ENCODE measurements at places on chromosomes 1 and 21.

DNA sequence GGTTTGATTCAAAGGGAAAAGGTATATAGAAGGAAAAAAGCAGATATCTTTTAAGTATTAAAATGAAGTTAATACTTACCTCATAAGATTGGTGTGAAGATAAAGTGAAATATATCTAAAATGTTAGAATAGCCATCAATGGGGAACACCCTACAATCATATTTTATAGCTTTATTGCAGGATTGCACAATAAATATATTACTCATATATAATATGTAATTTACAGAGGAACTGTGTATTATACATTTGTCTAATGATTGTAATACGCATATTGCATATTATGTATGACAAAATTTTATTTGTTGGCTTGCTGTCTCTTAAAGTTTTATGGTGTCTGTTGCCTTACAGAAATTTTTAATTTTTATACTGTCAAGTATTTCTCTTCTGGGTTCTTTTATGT, 47.8 kb downstream of the UCHL5 start:
- DNase-seq, result no peak

DNA sequence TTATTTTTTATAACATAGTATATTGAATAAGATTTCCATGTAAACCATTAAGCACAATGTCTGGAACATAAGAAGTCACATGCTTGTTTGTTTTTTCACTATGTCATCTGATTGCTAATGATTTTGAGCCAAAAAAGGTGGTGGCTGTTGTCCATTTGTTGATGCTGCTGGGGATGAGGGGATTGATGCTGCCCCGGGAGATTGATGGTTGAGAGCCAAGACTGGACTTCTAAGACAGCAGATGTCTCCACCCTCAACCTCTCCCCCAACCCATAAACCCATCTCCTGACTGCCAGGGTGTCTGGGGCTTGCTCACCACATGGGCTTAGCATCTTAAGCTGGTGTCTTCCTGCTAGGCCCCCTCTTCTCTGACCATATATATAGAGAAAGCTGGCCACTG, 35.8 kb upstream of the CD34 start:
- no peak for DNase-seq

GRCh38 chr1:178946416-178946815, 75.5 kb upstream of the ANGPTL1 start:
- DNase-seq, result no peak

DNA sequence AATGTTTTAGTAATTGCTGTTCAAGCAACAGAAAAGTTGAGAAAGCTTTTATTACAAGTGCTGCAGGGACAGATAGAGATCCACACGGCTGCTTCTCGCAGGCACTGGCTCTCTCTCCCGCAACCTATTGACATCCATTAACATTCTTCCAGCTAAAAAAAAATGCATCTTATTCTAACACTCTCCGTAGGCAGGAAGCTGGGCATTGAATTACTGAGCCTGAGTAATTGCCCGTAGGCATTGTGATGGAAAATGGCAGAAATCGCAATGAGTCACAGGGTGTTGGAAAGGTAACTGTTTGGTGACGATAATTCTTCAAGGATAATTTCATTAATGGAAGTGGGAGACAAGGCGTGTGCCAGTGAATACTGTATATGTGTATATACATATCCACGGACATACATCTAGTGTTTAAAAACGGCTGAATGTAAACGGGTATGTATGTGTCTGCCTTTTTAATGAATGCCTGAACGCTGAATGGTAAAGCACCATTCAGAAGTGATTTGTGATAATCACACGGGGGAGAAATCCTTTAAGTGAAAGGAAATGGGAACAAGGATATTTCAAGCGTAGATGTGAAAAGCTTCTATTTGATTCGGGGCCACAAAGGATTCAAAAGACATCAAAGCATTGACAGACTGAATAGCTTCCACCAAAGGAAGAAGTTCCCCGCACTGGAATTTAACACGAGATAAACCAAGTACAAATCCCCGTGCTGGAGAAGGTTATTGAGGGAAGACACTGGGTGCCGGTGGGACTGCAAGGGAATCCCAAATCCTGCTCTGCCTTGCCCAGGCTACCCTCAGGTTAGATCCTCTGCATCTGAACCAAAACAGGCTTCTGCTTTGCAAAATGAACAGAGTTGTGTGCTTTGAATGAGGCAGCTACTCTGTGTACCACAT, 567.2 kb downstream of the NPHP4 start:
- peak; percentile 40 for DNase-seq

DNA sequence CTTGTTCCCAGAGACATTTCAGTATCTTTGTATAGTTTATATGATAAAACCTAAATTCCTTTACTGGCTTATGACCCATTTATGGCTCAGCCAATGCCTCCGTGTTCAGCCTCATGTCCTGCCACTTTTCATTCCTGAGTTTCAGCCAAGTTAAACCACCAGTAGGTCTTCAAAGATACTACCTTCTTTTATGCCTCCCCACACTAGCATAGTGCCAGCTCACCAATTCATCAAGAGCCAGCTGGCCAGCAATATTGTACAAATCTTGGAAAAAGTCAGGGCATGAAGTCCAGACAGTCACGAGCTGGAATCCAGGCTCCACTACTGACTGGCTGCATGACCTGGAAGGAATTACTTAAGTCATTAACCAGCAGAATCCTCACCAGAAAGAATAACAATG, 446.0 kb downstream of the GPATCH2 start:
- no peak for DNase-seq

DNA sequence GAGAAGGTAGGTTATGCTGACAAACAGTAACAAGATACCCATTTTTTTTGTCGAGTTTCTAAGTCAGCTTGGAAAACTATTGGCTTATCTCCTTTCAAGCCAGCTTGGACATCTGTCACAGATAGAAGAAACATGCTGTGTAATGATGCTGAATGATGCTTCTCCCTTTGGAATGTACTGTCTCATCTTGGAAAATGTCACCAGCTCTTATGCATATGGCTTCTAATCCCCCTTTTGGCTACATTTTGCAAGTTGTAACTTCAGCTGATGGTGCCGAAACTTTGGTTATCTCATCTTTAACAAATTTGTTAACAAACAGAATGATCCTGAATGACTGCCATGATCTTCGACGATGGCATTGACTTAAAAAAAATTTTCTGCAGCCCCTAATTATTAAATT, 68.8 kb upstream of the ST6GALNAC3 start:
- no peak for DNase-seq

DNA sequence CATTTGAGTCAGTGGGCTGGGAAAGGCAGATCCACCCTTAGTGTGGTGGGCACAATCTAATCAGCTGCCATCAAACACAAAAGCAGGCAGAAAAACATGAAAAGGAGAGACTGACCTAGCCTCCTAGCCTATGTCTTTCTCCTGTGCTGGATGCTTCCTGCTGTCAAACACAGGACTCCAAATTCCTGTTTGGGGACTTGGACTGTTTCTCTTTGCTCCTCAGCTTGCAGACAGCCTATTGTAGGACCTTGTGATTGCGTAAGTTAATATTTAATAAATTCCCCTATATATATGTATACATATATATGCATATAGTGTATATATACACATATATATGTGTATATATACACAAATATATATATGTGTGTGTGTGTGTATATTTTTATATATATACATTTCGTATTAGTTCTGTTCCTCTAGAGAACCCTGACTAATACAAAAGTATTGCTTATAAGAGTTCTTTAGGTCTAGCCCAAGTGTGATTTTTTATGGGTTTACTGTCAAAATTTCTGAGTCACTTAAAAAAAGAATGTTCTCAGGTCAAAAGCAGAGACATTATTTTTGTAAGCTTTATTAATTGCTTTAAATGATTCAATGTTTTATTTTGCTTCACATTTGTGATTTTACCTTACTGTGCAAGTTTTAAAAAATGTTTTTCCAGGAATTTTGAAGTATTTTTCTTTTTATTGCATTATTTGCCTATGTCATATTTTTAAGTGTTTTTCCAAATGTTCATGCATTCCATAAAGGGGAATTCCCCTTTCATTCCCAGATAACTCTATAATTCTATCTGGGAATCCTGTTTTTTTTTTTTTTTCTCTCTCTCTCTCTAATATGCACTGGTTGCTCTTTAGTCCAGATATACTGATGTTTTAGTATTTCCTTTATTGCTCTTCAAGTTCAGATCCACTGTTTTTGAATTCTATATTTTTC, 92.1 kb upstream of the ADAMTS5 start:
- DNase-seq, result no peak

GRCh38 chr1:219367496-219367895, 193.8 kb downstream of the LYPLAL1 start:
- no peak for DNase-seq

GRCh38 chr1:28796352-28797211, 15.4 kb upstream of the OPRD1 start:
- no peak for DNase-seq

GRCh38 chr21:42986125-42986783, 11.9 kb downstream of the PKNOX1 start:
- DNase-seq, result no peak

- DNase-seq, result no peak
These were observed 316.4 kb upstream of the ADGRL2 start for GRCh38 chr1:81484284-81484683.

DNA sequence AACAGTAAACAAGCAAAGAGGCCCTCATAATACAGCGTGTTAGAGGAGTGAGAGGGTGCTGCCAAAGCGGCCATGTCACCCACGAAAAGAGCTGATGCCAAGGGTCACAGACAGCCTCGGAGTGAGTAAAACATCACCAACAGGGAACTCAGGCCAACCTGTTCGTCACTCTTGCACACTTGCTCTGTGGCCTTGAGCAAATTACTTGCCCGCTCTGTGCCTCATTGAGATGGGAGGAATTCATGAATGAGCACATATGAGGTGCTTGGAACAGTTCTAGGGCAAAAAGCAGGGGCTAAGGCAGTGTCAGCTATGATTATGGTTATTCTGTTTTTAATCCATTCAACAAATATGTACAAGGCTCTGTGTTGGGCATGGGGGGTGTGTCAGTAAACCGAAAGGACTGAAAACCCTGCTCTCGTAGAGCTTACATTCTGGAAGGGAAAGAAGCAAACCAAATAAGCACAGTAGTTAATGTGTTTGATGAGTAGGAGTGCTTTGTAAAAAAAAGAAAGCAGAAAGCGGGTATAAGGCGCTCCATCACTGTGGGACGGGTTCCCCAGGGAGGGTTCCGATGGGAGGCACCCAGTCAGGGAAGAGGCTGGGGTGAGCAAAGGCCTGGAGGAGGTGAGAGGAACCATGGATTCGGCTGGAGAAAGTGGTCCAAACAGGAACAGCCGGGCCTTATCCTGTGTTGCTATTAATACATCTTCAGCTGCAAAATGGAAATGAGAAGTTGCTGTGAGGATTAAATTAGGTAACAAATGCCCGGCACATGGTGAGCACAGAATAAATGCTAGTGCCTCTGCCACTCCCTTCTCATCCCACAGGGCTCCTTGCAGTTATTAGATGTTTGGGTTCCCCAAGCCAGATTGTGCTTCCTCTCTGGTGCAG, 39.5 kb upstream of the RD3 start:
- DNase-seq, result no peak

DNA sequence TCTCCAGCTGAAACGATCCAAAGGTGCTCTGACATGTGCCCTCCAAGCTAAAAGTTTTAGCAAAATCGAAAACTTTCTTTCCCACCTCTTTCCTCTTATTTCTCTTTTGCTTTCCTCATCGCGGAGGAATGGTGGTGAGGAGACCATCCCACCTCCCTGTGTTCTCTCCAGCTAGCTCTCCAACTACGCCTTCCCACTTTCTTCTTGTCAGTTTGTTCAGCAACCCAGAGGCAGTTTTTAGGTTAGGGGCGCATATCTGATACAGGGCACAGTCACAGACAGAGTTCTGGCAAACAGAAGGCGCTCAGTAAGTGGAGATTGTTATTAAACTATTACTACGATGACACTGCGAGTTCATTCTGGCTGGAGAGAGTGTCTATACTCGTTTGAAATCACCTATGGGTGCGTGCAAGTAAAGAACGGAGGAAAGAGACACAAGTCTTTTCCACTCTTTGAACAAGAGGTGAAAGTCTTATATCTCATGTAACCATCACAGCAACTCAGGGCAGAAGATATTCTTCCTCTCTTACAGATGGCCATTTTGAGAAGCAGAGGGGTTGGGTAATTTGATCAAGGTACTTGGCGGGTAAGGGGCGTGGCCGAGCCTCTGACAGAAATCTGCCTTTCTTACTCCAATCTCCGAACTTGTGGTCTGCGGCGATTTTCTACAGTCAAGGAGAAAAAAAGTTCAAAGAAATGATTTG, 13.9 kb downstream of the HLX start:
- DNase-seq, result no peak

GRCh38 chr1:161511018-161511755, 5.9 kb downstream of the FCGR2A start:
- no peak for DNase-seq

- DNase-seq, result no peak
These were observed 10.7 kb upstream of the SDC3 start for GRCh38 chr1:30919025-30919881.

DNA sequence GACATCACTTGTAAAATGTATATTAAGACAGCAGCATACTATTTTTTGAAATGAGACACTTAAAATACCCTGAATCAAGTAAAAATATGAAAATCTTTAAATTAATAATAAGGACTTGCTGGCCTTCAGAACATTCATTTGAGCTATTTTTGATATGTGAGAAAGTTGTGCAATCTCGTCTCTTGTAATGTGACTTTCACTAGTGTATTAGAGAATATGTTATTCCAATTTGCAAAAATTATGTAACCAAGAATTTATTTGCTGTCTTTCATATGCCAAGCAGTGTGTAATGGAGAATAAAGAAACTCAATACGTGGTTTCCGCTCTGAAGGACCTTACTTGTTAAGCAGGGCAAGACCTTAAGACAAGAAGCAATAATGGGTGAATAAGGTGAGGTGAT, 375.0 kb upstream of the RUNX1 start:
- no peak for DNase-seq

GRCh38 chr21:16002874-16003466, 273.2 kb downstream of the USP25 start:
- DNase-seq, result no peak

DNA sequence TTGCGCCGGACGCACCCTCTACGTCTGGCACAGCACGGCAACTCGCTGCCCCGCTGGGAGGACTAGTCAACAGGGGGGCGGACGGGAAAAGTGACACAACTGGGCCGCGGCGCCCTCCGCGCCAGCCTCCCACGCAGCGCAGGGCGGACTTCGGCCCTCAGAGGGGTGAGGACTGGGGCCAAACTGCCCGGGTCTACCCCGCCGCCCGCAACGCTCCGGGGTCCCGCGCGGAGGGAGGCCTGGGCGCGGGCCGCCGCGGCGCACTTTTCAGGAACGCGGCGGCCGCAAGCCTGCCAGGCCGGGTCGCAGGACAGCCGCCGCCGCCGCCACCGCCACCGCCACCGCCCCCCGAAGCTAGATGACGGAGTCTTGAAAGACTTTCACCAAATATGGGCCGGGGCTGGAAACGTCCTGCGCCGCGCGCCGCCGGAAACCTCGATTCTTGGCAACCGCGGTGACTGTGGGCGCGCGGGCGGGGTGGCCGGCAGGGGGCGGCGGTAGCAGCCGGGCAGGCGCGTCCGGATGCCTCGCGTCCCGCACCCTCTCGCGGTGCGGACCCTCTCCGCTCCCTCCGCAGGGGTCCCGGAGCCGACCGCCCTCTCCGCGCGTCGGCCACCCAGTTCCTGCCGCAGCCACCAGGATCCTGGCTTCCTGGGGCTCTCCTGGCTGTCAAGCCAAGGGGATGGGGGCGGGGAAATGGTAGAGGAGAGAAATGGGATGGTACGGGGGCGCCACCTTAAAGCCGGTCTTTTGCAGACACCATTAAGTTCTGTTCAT, 3.7 kb upstream of the CCN1 start:
- peak; percentile 59 for DNase-seq
